CD14-positive monocyte (primary cell): ENCODE measurements at places on chromosomes 2 and 18.

GRCh38 chr18:35581546-35581897, at the start of gene GALNT1:
GALNT1 (plus strand) TSS chr18:35581740; CDS start chr18:35654663, 72,923 bp downstream.
- no peak for DNase-seq

- DNase-seq, result no peak
Measured at GRCh38 chr2:237712477-237713377, 85.3 kb downstream of the LRRFIP1 start.

- DNase-seq, result no peak
Measured at GRCh38 chr18:11940956-11941355, 32.8 kb upstream of the MPPE1 start.

DNA sequence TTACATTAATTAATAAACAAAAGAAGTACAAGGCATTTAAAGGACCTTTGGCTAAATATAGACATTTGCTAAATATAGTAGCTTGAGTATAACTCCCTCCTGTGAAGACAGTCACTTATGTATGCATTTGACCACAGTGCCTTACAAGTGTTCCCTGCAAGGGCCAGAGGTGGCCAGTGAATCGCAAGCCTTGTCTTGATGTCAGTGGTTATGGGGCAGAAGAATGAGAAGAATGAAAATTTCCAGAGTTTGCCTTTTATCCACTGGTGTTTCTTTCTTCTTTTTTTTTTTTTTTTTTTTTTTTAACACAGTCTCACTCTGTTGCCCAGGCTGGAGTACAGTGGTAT, 1.8 kb downstream of the LRRFIP1 start:
- no peak for DNase-seq

DNA sequence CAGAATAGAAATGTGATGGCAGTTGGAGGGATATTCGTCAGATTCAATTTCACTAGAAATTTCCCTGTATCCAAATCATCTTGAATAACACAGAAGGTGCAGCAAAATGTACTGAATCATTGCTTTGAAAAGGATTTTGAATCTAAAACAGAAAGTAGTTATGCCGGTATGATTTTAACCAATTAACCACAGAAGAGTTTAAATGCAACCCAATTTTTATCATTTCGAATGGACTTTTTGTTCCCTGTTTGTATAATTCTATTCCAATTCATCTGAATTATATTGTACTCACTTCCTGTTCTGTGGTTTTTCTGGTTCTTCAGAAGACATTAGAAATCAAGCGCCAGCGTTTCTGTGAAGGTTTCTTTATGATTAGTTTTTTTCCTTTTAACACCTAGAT, 190.4 kb downstream of the MYO3B start:
- DNase-seq, result no peak

- DNase-seq, result no peak
Measured at GRCh38 chr18:37586656-37587225, 21.1 kb upstream of the CELF4 start.

- no peak for DNase-seq
Measured at GRCh38 chr2:177885828-177886466, 186.6 kb downstream of the PDE11A start.

DNA sequence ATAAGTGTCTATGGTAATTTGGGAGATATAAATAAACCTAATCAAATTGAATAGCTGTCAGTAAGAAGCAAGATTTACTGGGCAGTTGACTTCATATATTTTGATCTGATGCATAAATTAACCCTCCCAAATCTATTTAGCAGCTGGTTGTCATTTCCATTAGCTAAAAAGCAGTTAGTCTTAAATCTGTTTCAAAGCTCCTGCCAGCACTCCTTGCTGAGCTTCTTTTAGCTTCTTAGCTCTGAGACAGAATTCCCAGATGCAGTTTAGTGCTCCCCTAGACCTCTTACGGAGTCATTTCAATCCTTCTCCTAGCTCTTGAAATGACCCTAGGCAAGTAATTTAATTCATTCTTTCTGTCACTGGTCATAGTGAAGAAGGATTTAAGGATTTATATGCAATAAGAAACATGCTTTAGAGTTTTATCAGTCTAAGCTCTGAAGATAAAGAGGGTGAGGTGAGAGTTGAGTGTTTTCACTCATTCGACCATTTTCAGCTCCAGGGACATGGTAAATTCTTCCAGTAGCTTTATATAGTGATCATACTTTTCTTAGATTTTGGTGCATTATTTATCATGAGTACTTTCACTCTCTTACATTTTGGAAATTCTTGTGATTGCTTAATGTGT, 98.9 kb downstream of the PHLPP1 start:
- DNase-seq, result no peak

GRCh38 chr2:47784352-47784851, 1.5 kb downstream of the MSH6 start:
- DNase-seq, result no peak

DNA sequence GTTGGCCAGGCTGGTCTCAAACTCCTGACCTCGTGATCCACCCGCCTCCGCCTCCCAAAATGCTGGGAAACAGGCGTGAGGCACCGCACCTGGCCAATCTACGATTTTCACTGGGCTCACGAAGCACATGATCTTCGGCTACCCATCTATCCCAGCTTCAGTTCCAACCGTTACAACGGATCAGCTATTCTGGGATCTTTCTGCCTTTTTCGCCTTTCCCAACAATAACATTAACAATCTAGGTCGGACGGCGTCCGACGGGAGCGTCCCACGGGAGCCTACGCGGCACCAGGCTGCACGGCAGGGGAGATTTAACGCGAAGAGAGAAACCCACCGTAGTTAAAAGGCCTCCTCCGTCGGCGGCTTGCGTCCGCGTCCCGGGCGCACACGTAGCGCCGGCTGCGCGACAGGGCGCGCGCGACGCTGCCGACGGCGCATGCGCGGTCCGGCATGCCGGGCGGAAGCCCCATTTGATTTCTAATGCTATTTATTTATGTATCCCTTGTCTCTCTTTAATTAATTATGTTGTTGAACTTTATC, at the start of gene MSL3B:
MSL3B (minus strand) TSS at position 394 of the 540 bp plus-strand sequence.
- DNase-seq, result peak; percentile 44

DNA sequence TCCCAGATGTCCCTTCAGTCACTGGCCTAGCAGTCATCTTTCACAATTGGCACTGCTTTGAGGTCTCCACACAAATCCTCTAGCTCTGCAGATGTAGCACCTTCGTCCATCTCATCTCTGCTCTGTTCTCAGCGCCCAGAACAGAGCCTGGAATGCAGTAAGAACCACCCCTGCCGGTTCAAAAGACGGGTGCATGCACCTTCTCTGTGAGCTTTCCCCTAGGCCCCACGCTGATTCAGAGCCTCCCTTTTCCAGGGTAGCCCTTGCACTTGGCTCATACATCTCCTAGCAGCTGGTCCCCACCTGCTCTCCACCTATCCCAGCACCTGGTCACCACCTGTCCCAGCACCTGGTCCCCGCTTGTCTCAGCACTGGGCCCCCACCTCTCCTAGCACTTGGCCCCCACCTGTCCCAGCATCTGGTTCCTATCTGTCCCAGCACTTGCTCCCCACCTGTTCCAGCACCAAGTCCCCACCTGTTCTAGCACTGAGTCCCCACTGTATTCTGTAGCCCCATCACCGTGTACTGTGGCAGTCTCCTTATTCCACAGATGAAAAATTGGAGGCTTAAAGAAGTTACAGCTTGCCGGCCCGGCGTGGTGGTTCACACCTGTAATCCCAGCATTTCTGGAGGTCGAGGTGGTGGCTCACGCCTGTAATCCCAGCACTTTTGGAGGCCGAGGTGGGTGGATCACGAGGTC, 4.7 kb upstream of the KCNF1 start:
- no peak for DNase-seq
